ENCODE measurements at places on chromosomes 12 and 14.

DNA sequence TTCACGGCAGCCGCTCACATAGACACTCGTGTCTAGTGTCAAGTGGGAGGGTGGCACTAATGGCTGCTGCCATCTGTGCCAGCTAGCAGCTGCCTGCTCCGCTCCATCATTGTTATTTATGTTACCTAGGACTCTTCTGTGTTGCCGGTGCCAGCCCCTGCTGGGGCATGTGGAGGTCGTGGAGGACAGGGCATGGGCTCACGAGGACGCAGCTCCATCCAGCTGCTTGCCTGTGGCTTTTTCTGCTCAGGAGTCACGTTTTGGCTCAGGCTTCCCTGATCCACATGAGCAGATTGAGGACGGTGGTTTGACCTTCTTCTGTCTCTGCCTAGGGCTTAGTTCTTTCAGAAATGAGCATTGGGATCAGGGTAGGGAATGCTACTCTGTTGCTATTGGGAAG, 31.2 kb downstream of the TPCN1 start:
- ATAC-seq = no peak

DNA sequence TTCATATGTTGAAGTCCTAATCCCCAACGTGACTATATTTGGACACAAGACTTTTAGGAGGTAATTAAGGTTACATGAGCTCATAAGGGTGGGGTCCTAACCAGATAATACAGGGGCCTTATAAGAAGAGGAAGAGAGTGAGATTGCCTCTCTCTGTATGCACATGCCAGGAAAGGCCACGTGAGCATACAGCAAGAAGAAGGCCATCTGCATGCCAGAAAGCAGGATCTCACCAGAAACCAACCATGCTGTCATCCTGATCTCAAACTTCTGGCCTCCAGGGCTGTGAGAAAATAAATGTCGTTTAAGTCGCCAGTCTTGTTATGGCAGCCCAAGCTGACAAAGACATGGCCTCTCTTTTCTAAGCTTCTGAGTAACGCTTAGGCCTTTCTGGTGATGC, 69.0 kb upstream of the GPHB5 start:
- no peak for ATAC-seq

DNA sequence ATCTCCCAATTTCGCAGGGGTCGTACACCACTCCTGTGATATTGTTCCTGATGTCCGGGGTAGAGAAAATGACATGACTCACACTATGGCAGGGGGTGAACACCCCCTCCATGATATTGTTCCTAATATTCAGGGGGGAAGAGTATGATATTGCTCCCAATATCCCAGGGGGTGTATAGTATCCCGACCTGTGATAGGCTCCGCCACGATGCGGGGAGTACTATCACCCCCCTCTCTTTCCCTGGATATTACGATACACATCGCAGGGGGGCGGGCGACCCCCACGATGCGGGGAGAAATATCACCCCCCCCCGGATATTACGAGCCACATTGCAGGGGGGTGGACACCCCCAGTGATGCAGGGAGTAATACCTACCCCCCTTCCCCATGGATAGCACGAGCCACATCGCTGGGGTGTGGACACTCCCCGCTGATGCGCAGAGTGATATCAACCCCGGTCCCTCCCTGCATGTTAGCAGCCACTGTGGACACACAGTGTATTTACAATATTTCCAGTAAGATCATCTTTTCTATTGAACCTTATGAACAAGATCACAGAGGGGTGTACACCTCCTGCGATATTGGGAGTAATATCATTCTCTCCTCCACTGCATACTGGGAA, 17.7 kb downstream of the SMIM41 start:
- no peak for ATAC-seq

DNA sequence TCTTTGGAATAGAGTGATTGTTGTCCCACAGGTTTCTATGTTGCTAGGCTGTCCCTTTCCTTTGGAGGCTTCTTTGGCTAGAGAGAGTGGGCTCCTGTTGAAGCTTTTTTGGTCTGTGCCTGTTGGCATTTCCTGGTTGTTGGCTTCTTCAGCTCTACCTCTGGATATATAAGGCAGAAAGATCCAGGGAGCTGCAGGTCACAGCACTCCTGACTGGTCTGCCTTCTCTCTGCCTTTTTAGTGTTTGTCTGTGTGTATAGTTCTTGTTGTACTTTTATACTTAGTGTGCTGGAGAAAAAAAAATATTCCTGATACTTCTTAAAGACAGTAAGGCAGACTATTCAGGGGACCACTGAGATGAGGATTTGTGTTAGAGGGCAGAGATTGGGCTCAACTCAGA, 202.7 kb downstream of the FBXL14 start:
- no peak for ATAC-seq

- ATAC-seq = no peak
Observed at GRCh38 chr12:127393896-127394295, 873.1 kb upstream of the TMEM132C start.

Data from stimulated activated memory B cell treated with anti-CD40 and anti-IgM and Interleukin-4, amounts not matched to agents 10 μg/mL and 1 μg/mL and 100 μg/mL, for 72 hours (primary cell).